ENCODE measurements at places on chromosomes 1 and 21. TPM values are rescaled to one million over a fixed set of nuclear protein-coding genes. Genes with fewer than 3 reads are reported as not detected.
A peak's percentile ranks its signal among the peaks of the same experiment; 100 is the strongest.

DNA sequence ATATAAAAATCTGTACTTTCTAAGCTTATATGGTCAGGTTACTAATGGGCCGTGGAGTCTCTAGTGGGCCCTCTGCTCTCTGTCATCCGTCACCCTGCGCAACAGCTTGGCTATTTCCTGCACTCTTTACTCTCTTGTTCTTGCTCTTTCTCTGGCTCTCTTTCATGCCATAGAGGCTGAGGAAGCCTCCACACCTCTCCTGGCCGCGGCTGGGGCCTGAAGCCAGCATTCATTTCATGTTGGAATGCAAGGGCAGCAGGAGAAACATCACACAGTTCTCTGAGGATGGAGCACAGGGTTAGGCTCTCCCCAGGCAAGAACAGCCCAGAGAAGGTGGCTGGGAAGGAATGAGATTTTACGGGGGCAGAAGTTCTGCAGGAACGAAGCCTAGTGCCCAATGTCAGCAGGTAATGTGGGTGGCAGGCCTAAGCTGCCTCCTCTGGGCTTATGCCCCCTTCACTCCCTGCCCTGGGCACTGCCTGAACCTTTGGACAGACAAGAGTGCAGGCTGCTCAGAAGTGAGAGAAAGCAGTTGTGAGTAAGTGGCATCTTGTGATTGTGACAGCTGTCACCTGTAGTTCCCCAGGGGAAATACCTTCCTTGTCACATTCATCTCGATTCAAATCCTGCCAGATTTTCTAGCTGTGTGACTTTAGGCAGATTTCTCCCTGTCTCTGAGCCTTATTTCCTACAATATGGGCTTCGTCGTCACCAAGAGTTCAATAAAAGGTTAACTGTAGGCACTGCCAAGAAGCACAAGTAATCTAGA, 3.6 kb upstream of the FHAD1 start:
- no peak for DNase-seq

DNA sequence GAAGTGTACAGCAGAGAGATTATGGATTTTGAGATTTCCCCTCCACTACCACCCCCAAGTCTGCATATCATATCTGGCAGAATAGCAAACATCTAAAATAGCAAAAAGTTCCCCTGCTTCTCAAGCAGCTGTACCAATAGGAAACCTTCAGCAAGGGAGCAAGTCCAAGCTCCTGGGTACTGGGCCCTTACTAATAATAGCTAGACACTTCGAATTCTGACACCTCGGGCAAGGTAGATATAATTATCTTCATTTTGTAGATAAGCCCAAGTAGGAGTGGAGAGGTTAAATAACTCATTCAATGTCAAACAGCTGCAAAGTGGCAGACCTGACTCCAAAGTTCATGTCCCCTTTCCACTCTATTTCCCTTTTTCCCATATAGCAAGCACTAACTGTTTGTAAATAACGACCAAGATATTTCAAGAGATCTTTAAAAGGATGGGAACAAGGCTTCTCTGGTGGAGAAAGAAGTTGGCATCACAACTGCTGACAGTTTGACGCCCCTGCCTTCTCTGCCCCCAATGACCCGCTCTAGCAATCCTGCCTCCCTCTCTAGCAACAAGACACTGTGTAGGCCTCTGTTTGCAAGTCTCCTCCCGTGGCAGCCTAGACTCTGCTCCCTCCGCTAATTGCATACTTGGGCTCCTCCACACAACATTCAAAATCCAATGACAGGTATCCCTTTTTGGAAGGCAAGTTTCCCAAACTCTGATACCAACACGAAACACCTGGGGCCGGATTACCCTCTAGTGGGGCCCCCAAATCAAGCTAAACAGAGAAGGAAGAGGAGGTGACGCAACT, 18.7 kb upstream of the ADAR start:
- DNase-seq: no peak

GRCh38 chr1:111990026-111990877, 784 bp upstream of the KCND3 start:
- peak; percentile 2 for DNase-seq

GRCh38 chr1:8674481-8674880, 143.0 kb downstream of the RERE start:
- DNase-seq: no peak

- no peak for DNase-seq
Observed at GRCh38 chr1:206609229-206609991, 2.9 kb downstream of the EIF2D start.

DNA sequence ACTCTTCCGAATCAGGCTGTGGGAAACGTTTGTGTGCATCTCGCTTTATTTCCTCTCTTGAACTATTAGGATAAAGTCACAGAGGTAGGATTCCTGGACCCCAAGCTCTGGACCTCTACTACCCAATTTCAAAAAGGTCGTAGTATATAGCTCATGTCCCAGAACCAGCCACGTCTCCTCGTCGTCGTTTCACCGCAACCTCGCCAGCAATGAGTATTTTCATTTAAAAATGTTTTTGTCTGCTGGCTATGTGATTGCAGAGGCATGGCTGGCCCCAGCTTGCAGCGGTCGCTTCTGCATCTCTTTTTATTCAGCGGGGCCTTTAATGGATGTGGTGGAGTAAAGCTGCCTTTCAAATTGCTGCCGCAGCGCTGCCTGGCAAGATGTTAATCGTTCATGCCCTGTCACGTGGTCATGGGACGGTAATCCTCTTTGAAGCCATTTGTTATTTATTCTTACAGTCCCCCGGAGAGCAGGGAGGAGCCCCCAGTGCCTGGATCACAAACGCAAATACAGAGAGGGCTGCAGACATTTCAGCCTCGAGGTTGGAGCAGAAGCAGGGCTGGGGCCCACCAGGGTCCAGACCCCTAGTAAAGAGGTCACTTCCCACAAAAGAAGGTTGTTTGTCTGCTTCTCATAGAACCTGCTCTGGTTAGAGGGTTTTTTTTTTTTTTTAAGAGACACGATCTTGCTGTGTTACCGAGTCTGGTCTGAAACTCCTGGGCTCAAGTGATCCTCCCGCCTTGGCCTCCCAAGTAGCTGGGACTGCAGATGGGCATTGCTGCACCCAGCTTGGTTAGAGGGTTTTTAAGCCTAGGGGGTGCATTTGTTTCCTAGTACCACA, 11.6 kb upstream of the NPHP4 start:
- DNase-seq: no peak

DNA sequence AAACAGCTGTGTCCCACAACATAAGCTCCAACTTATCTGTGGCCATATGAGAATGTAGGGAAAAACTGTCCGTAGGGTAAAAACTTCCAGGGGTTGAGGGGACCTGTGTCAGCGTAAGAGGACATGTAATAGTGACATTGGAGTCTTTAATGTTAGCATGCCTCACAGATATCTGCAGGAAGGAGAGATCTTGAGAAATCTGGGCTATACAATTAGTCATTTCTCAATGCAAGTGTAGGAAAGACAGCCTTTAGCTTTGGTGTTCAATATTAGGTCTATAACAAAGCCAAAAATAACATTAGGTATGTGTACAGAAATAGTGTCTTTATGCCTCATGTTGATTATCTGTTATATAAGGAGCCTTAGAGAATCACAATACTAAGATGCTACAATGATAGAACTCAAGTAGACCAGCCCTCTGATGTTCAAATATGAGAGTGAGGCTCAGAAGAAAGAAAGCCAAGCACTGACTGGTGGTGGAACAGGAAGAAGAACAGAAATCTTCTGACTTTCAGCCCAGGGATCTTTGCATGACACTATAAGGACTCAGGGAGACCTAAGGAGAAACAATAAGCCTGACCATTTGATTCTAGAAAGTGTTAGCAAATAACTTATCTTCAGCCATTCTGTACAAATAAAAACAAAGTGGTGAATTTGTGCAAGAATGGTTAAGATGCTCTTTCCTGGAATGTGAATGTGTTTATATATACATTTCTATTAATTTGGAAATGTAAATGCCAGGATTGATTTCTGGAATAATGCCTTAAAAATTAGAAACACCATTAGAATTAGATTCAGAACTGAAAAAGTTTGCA, 152.6 kb downstream of the ZC3H11B start:
- no peak for DNase-seq

DNA sequence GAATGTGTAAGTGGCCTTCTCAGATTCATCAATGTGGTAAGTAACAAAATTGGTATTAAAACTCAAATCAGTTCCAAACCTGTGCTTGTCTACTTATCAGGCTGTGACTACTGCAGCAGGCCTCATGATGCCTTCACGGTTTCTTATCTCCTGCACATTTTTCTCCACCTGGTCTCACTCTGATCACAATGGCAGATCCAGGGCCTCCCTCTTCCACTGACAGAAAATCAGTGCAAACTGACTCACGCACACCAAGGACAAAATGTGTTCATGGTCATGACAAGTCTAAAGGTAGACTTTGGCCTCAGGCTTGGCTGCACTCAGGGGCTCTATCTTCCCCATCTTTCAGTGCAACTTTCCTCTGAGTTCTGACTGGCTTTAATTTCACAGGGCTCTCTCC, 56.7 kb upstream of the ATP1A1 start:
- DNase-seq: no peak

DNA sequence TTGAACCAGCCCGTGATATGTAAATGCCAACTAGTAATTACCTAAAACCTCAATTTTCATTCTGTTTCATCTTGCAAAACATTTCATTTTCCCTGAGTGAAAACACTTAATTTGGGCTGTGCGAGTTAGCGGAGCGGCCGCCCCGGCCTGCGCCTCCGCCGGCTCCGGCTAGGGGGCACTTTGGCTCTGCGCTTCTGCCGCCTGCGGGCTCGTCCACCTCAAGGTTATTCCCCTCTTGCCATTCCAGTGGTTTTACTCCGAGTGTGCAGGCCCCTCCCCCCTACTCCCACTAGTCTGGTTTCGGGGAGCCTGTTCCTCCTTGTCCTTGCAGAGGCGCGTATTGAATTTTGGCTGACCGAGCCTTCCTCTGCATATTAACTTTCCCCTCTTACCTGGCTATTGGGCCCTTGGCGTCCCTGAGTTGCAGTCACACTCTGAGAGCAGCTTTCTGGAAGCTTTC, 55.6 kb downstream of the PEX14 start:
- DNase-seq: no peak

DNA sequence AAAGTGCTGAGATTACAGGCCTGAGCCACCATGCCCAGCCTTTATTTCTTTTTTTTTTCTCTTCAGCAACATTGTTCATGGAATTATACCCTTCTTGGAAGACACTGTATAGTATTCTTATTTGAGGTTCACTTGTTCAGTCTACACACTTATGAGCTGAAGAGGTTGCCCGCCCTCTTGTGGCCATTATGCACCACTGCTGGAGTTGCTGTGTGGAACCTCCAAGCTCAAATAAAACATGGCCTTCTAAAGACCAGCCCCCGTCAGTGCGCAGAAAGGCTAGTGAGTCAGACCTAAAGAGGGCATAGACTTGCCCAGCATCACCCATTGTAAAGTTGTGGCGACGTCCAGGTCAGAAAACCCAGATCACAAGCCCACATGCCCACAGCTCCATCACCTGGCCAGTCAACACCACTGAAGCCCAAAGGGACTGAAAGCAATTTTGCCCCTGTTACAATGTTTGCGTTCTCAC, 20.4 kb downstream of the LURAP1 start:
- peak; percentile 72 for DNase-seq

DNA sequence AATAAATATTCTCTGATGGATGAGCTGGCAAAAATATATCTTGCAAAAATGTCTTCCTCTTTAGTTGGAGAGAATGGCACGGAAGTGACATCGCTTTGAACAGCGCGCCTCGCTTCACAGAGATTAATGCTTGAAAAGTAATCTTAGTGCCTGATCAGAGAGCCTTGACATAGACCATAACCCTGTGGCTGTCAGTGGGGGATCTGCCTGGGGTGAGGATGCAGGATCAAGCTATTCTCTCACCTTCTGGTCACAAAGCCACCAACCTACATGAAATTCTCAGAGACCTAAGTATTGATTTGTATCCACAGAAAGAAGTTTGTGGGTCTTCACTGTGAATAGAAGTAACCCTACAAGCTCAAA, 492.6 kb downstream of the LMO4 start:
- DNase-seq: no peak

DNA sequence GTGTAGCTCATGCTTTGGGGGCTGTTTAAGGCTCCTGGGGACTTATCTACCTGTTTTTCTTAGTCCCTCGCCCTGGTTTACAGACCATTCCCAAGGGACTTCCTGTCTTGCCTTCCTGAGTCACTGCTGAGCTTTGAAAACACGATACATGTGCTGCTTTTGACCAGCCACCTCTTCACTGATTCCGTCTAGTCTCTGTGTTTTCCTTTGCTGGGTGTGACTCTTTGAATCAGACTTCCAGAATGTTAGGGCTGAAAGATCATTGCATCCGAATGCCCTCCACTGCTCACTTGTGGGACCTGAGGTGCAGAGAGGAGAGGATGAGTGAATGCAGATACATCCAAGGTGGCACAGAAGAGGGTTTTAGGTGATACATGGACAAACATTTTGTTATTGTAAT, 35.4 kb upstream of the CITED4 start:
- peak; percentile 48 for DNase-seq

- no peak for DNase-seq
Observed at GRCh38 chr1:198696211-198696610, 57.4 kb downstream of the PTPRC start.

GRCh38 chr1:222109836-222110235, 367.9 kb upstream of the DUSP10 start:
- DNase-seq: no peak

DNA sequence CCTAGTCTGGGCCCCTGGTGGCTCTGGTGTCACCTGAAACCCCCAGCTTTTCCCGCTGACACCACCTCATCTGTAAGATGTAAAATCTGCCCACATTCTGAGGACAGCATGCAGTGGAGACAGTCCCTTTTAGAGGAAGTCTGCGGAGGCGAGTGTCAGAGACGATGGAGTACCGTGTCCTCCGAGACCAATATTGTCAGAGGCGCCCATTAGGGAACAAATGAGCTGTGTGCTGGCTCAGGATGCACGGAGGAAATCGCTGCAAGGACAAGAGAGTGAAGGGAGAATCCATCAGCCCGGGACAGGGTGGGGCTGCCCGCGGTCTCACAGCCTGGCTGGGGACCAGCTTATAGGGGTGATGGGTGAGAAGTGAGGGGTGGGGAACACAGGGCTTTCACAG, 214.8 kb downstream of the MATN1 start:
- DNase-seq: no peak

ENTREP3 gene
- 25.2 TPM for total RNA-seq

SGIP1 gene
- total RNA-seq: not detected

SNAP47 gene
- total RNA-seq: 39.4 TPM

FMN2 gene
- not detected for total RNA-seq

OR2G6 gene
- total RNA-seq: not detected

CCDC30 gene
- total RNA-seq: 5.1 TPM

FAM177B gene
- not detected for total RNA-seq

CHI3L2 gene
- 0.52 TPM for total RNA-seq

TOMM40L gene
- total RNA-seq: 14.1 TPM

FGGY gene
- 8.5 TPM for total RNA-seq

ARPC5 gene
- total RNA-seq: 135 TPM

TSTD1 gene
- 74.1 TPM for total RNA-seq

LY9 gene
- not detected for total RNA-seq

PIP5K1A gene
- total RNA-seq: 96.2 TPM

Measured in Calu3 (cell line).